ENCODE measurements at places on chromosomes 11 and 22.

DNA sequence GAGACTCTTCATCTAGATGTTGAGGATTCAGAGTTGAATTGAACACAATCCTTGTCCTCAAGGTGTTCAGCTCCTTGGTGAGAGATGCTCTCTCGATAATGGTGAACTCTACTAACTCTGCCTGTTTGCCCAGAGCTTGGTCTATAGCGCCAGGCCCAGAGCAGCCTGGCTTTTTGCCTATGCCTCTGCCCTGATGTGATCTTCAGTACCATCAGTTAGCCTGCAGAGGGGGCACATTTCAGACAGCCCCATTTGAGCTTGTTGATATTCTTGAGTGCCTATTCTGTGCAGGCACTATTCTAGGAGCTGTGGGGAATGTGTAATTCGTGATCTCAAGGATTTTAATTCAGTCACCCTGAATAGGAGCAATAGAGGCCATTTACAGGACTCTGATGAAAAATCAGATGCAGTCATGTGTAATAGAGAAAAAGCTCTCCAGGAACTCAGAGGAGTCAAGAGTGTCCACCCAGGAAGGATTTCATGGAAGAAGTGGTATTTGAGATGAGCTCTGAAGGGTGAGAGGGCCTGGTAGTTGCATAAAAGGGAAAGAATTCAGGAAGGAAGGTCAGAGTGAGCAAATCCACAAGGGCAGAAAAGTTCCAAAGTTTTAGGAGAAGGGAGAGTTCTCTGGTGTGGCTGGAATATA lies 19.3 kb downstream of the GTPBP1 start:
- no peak for DNase-seq

GRCh38 chr11:12573707-12574485 lies 100.3 kb upstream of the TEAD1 start:
- DNase-seq = no peak

DNA sequence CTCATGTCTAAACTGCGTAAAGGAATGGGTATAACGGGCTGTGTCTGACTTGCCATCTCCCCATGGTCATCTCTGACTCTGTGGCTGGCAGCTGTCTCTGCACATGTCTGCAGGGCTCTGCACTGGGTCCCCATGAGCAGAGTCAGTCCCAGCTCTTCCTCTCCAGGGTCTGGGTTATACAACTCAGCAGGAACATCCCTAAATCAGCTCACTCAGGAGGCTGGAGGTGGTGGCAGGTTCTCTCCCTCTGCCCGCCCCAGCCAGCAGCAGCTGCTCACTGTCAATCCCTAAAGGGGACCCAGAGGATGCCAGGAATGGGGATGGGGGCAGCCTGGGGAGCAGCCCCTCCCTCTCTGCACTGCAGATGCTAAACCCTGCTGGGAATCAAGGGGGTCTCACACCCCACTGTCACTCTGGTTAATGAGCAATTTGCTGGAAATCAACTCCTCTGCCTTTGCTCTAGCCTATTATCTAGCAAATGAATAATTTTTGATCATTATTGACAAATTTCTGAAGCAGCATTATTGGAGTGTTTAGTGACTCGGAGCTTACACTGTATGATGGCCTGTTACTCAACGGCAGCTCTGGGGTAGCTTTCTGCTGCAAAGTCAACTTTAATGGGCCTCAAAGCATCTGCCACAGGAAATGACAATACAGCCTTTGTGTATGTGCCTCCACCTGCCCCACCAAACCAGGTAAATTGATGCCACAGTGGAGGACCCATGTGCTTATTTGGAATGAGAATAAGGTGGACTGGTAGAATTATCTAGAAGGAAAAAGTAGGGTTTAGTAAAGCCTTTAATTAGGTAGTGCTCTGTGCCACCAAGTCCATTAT lies 55.7 kb upstream of the SHANK2 start:
- DNase-seq = no peak

DNA sequence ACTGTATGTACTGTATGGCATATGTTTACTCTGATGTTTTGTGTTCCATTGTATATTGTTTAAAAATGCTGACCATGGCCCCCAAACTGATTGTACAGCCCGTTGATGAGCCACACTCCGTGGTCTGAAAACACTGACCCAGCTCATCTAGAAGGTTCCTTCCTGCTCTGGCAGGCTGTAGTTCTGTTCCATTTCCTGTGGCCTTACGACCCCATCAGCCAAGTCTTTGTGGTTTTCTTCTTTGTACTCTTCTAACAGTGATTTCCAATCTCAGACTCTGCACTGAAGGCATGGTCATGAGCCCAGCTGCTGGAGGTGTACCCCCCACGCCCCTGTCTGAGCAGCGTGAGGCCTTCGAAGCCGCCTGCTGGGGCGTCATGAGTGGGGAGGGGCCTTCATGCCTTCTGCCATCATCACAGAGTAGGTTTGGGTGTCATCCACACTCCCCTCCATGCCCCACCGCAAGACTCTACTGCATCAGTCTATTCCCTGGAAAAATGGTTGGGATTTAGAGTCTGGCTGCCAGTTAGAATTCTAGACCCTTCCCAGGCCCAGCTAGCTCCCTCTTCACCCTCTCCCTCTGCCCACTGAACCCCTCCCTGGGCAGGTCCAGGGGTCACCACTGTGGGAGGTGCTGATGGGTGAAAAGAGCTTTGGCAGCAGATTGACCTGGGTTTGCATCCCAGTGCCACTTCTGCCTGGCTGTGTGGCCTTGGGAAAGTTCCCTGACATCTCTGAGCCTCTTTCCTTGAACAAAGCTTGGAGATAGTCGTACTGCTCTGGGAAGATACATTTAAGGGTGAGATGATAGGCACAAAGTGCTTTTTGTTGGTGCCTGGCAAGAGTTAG lies 11.3 kb upstream of the C11orf96 start:
- no peak for DNase-seq

GRCh38 chr22:48942698-48943566 lies 884.7 kb downstream of the BRD1 start:
- DNase-seq = no peak

All from left renal pelvis (tissue), 4 donors.